ENCODE measurements at places on chromosomes 7 and 10.

GRCh38 chr7:70830060-70830395 is 301.9 kb upstream of the GALNT17 start:
- no peak for DNase-seq

GRCh38 chr10:91096274-91096673 is 124.2 kb upstream of the PCGF5 start:
- DNase-seq, result no peak

DNA sequence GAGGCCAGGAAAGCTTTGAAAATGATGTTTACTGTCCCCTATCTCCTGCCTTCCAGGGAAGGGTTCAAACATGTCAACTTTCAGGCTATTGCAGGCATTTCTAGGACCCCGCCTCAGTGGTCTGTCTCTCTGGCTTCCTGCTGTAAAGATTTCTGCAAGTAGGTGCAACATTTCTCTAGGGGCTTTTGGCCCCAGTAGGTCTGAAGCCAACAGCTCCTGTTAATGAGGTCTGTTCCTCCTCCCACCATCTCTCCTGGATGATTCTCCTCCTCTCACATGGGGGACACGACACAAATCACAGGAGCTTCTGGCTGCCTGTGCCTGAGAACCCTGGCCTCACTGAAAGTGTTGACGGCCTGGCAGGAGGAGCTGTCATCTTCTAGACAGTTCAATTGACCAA is 194.3 kb downstream of the CYP26A1 start:
- DNase-seq, result no peak

GRCh38 chr10:11921800-11922392 is 98.7 kb downstream of the PROSER2 start:
- no peak for DNase-seq

GRCh38 chr10:116263870-116264655 is 8.9 kb downstream of the GFRA1 start:
- DNase-seq, result no peak

GRCh38 chr7:1922870-1923236 is 252.8 kb downstream of the ELFN1 start:
- no peak for DNase-seq

- DNase-seq, result no peak
Measured at GRCh38 chr10:58082248-58082647, 185.4 kb downstream of the IPMK start.

DNA sequence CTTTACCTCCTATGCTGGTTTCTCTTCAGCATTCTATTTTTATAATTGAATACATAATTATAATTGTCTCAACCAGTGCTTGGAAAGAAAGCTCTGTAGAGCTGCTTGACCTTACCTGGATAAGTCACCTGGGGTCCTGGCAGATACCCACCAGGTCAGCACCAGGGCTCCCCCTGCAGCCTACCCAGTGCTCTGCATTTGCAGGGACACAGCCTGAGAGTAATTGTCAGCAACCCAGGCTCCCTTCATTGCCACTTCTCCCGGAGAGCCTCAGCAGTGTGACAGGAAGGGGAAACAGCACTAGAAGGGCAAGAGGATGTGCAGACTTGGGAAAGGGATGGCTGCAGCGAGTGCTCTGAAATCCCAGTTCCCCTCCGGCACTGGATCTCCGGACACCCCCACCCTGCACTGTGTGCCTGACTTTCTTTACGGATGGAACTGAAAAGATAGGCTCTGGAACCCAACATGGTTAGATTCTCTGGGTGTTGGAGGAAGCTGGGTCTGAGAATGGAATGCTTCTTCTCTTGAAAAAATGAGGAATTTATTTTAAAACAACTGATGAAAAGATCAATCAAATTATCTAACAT is 11.4 kb upstream of the PAX4 start:
- no peak for DNase-seq

GRCh38 chr7:94374721-94375566 is 19.8 kb upstream of the COL1A2 start:
- DNase-seq, result no peak

DNA sequence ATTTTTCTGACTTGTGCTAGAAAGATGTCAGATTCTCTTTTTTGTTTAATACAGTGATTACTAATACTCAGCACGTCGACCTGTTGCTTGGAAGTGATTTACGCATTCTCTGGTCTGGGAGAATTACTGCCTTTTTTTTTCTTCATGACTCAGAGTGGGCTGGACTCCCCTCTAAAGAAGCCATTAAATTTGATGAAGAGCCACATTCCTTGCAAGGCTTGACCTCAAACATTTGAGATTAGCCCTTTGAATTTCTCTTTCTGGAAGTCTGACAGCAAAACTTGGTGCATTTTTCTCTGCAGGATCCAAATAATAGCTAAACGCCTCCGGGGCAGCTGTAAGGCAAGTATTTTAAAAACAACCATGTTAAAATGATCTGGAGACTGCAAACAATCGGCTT is 171.6 kb downstream of the GALNT17 start:
- no peak for DNase-seq

- DNase-seq, result no peak
Measured at GRCh38 chr10:51217505-51217904, 143.2 kb downstream of the PRKG1 start.

- no peak for DNase-seq
Measured at GRCh38 chr7:104174798-104175197, 33.0 kb downstream of the ORC5 start.

GRCh38 chr10:11782793-11783557 is 40.2 kb upstream of the PROSER2 start:
- no peak for DNase-seq

DNA sequence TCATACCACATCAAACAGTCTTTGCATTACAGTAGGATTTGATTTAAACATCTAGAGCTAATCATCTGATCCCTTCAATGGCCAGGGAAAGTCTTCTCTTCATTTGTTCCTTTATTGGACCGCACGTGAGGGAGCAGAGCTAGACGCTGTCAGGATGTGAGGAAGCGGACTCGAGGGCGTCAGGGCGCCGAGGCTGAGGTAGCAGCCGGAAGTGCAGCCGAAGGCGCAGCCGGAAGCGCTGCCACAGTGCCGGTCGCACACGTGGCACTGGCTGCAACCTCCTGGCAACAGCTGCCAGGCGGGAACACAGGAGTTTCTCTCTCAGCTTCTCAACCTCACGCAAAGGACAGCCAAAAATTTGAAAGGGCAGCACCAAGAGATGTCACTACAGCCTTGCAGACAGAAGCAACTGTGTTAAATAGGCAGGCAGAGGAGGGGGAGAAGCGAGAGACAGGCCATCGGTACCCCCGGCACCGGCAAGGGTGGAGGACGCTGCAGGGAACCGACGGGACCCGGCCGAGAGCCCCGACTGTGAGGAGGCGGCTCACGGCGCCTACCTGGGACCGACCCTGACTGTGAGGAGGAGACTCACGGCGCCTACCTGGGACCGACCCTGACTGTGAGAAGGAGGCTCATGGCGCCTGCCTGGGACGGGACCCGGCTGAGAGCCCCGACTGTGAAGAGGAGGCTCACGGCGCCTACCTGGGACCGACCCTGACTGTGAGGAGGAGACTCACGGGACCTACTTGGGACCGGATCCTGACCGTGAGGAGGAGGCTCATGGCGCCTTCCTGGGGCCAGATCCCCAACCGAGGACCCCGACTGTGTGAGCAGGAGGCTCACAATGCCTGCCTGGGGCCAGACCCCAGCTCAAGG is 32.3 kb downstream of the VIPR2 start:
- peak; percentile 2 for DNase-seq

DNA sequence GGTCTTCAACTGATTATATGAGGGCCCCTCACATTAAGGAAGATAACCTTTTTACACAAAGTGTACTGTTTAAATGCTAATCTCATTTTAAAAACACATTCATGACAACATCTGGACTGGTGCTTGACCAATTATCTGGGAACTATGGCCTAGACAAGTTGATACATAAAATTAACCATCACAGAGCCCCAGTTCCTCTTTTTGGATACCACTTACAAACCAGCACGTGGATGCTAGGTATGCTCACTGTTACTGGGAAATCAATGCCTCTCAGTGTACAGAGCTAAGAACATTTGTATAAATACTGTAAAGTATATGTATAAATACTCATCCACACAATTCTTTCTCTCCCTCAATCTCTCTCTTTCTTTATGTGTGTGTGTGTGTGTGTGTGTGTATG is 1217.8 kb upstream of the LRRTM3 start:
- DNase-seq, result no peak

DNA sequence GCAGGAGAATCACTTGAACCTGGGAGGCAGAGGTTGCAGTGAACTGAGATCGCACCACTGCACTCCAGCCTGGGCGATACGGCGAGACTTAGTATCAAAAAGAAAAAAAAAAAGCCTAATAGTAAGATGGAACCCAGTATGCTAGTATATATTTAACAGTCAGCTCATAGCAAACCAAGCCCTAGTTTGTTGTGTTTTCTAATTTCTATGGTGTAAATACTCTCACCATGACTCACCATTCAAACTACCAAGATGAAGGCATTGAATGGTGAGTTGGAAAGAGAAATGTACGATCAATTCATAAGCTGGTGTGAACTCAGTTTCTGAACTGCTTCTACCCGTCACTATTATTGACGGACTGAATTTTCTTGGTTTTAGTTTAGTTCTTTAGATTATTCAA is 173.7 kb upstream of the KAT6B start:
- no peak for DNase-seq

DNA sequence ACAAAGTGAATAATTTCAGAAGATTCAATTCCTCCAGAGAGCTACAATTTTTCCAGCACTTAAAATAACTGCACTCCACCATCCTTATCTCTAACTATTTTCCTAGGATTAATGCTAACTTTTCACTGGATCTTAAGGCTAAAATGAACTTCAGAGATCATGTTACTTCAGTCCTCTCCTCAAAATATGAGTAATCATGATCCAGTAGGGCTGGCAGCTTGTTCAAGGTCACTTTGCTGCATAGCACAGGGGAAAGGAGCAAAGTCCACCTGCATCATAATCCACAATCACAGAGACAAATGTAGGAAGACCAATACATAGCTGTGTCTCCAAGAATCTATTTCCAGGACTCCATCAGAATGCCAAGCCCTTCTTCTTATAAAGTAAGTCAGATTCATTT is 150.3 kb downstream of the LRRTM3 start:
- no peak for DNase-seq

- no peak for DNase-seq
Measured at GRCh38 chr10:91797048-91797690, 1.1 kb upstream of the TNKS2 start.

DNA sequence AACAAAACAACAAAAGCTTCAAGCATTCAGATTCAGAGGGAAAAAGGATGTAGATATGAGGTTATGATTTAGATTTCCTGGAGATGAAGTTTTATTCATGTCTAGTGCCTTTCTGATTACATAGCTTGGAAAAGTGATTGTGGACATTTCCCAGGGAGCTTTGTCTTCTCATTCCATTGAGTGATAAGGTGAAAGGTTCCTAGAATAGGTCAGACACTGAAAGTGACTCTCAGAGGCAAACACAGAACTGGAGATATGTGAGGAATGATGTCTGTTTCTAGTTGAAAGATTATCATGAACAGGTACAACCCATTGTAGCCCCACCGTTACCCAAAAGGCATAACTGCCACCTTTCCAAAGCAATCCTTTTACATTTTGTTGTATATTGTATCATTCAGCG is 179.5 kb downstream of the CDCA7L start:
- no peak for DNase-seq

GRCh38 chr7:55567571-55567970 is 4.7 kb downstream of the VOPP1 start:
- no peak for DNase-seq

GRCh38 chr7:23685731-23686130 is 5.7 kb downstream of the FAM221A start:
- no peak for DNase-seq

DNA sequence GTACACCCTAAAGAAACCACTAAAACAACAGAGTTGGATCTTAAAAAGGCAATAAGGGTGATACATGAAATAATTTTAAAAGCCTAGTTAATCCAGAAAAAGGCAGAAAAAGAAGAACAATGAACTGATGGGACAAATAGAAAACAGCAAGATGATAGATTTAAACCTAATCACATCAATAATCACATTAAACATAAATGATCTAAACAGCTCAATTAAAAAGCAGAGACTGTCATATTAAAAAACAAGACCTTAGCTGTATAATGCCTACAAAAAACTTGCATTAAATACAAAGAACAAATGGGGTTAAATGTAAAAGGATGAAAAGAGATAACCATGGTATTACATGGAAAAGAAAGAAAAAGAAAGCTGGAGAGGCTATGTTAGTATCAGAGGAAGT is 96.2 kb downstream of the RTKN2 start:
- DNase-seq, result no peak

- no peak for DNase-seq
Measured at GRCh38 chr10:15427843-15428414, 56.8 kb upstream of the FAM171A1 start.

- no peak for DNase-seq
Measured at GRCh38 chr7:74231232-74231590, 21.4 kb downstream of the LAT2 start.

DNA sequence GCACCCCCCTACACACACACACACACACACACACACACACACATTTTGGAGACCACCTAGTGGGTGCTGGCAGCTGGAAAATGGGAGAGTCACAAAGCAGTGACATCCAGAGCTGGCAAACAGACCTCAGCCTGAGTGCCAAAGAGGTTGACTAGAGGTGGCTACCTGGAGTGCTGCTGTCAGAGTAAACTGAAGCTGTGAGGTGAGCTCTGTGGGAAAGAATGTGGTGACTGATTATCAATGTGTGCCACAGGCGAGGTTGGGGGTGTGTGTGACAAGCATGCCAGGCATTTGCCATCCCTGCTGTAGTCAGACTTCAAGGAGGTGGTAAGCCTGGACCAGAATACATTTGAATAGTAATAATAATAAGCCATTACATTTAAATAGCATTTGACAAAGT is 120.6 kb downstream of the SLIT1 start:
- no peak for DNase-seq

GRCh38 chr7:141189231-141189630 is 115.4 kb downstream of the TMEM178B start:
- no peak for DNase-seq

- no peak for DNase-seq
Measured at GRCh38 chr7:127780489-127780888, 128.5 kb downstream of the SND1 start.

- DNase-seq, result no peak
Measured at GRCh38 chr7:121960678-121961077, 87.7 kb downstream of the PTPRZ1 start.

GRCh38 chr10:48221814-48222213 is 52.7 kb downstream of the FRMPD2 start:
- DNase-seq, result no peak

GRCh38 chr7:151243408-151244195 is 4.9 kb downstream of the SMARCD3 start:
- DNase-seq, result no peak

Measured in stimulated activated CD8-positive, alpha-beta memory T cell treated with anti-CD3 and anti-CD28 coated beads, Interleukin-15, amount 100 ng/mL, for 4 hours (primary cell).